ENCODE measurements at places on chromosomes 1 and 21.

- no peak for DNase-seq
These were observed 1588.1 kb upstream of the B3GALT2 start for GRCh38 chr1:194774535-194774934.

DNA sequence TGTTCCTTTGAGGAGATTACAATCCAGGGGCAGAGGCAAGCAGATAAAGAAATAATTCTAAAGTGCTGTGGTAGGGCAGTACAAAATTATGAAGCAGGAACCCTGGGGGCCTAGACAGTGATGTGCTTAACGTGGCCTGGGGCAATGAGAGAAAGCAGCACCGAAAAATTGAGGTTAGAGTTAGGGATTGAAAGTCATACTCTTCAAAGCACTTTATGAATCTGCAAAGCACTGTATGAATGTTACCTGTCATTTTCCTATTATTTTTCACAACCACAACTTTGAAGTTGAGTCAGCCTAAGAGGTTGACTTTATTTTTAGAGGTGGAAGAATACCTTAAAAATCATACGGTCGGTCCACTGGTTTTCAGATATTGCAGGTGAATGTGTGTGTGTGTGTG lies 183.4 kb upstream of the NFIA start:
- no peak for DNase-seq

GRCh38 chr1:193115629-193116227 lies 6.1 kb upstream of the CDC73 start:
- DNase-seq = no peak

- no peak for DNase-seq
These were observed 135.1 kb downstream of the ACTL8 start for GRCh38 chr1:17890056-17890814.

DNA sequence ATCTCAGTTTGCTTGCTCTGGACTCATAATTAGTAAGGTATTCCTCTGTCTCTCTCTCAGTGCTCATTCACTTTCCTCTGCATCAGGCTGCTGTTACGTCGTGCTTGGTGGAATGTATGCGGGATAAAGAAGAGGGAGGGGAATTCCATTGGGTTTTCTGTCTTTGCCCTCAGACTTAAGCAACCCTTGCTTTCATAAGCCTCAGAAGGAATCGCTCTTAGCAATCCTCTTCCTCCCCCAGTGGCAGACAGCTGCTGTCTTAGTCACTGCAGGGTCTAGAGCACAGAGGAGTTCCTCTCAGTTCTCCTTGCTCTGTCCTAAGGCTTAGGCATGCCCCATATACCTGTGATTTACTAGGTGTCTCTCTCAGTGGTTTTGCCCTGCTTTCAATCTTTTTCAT lies 19.1 kb upstream of the NTMT2 start:
- no peak for DNase-seq

- DNase-seq = peak; percentile 75
These were observed 14.7 kb upstream of the BOLA1 start for GRCh38 chr1:149884433-149885338.

DNA sequence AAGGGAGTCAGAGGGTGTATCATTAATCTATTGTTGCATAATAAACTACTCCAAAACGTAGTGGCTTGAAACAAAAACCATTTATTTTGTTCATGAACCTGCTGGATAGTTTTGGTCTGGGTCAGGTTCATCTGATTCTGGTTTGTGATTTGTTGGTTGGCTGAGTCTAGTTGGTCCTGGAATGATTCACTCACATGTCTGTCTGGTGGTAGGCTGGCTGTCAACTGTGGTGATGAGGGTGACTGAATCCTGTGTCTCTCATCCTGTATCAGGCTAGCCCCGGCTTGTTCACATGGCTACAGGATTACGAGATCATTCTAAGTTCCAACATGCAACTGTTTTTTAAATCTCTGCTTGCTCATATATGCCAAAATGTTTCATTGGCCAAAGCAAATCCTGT lies 22.5 kb upstream of the SIKE1 start:
- no peak for DNase-seq

- DNase-seq = peak; percentile 28
These were observed 1.2 kb downstream of the SCAF4 start for GRCh38 chr21:31730712-31731055.

DNA sequence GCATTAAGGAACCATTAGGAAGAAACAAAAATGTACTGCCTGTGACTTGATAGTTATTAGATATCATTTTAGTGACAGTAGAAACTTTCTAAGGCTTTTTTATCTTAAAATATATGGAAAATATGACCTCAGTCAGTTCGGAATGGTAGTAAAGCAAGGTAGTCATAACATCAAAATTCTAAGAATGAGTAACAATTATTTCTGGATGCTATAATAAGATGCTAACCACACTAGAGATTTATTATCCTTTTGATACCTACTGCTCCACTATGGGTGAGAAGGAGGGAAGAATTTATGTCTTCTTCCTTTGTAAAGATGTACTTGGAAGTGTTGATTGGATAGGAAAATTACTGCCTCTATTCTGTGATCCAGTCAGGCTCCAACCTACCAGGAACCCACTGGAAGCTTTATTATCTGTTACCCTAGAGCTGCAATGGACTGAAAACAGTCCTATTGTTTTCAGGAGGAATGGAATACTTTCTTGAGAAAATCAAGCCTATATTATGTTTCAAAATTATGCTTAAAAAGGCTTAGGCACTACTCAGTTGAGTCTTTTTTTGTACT lies 8.8 kb downstream of the FMN2 start:
- no peak for DNase-seq

- no peak for DNase-seq
These were observed 6.7 kb downstream of the ROR1 start for GRCh38 chr1:63780565-63780964.

- no peak for DNase-seq
These were observed 11.0 kb upstream of the TNFRSF8 start for GRCh38 chr1:12052008-12052573.

- no peak for DNase-seq
These were observed 661.8 kb downstream of the MATN1 start for GRCh38 chr1:30061292-30062220.

- peak; percentile 14 for DNase-seq
These were observed 66.0 kb downstream of the GNG12 start for GRCh38 chr1:67767103-67767782.

DNA sequence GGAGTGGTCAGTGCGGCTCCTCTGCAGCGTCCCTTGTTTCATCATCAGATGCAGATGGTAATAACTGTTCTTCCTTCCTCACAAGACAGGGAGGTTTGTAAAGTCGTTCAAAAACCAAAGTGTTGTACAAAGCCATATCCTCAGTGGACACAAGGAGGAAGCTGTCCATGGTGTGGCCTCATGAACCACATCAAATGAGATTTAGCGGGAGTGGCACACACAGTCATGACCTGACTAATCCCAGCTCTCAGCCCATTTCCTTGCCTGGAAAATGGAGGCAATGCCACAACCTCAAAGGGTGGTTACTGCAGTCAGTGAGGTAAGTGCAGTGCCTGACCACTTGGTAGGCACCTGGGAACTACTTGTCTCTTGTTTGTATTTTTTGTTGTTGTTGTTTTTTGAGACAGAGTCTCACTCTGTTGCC lies 13.4 kb downstream of the ENTREP3 start:
- DNase-seq = no peak

DNA sequence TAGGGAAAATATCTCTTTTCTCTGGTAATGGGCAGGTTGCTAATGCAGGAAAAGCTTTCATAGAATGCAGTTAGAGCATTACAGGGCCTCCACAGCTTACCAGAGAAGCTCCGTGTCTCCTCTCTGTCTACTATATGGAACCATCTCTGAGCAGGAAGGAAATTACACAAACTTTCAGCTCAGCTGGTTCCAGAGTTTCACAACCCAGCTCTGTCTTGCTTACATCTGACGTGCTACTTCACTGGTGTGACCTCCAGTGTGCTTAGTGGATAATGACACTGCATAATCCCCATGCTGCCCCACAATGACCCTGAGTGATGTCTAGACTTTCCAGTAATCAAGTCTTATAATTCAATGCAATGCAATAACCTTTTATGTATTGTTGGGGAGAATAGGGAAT lies 4.3 kb upstream of the FGGY start:
- no peak for DNase-seq

GRCh38 chr21:38561205-38561604 lies 62.9 kb upstream of the ERG start:
- DNase-seq = peak; percentile 72
